ENCODE measurements at places on chromosomes 2 and 18.

DNA sequence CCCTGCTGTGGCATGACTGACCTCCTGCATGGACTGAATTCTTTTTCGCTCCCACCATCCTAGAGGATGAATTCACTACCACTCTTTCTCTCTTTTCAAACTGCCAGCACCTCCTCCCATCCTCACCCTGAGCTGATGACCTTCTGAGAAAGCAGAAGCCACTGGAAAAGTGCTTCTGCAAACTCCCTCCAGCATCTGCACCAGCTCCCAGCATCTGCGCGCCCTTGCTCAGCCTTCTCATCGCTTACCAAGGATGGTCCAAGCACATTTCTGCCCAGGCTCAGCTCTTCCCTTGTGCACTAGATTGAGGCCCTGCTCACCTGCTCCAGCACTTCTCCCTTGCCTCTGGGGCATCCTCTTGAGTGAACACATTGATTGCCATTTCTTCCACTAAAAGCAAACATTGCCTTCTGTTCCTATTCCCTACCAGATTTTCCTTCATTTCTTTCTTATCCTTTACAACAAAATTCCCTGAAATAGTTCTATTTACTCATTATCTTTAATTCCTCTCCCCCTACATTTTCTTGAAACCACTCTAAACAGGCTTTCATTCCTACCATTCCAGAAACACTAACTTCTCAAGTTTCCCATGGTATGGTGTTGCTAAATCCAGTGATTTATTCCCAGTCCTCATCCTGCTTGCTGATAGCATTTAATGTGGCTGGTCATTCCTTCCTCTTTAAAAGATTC lies 42.7 kb upstream of the IL1RL1 start:
- peak; percentile 92 for DNase-seq

GRCh38 chr2:69603146-69603743 lies 40.3 kb downstream of the AAK1 start:
- peak; percentile 44 for DNase-seq

- peak; percentile 98 for DNase-seq
Observed at GRCh38 chr2:152200565-152201465, 25.3 kb upstream of the STAM2 start.

DNA sequence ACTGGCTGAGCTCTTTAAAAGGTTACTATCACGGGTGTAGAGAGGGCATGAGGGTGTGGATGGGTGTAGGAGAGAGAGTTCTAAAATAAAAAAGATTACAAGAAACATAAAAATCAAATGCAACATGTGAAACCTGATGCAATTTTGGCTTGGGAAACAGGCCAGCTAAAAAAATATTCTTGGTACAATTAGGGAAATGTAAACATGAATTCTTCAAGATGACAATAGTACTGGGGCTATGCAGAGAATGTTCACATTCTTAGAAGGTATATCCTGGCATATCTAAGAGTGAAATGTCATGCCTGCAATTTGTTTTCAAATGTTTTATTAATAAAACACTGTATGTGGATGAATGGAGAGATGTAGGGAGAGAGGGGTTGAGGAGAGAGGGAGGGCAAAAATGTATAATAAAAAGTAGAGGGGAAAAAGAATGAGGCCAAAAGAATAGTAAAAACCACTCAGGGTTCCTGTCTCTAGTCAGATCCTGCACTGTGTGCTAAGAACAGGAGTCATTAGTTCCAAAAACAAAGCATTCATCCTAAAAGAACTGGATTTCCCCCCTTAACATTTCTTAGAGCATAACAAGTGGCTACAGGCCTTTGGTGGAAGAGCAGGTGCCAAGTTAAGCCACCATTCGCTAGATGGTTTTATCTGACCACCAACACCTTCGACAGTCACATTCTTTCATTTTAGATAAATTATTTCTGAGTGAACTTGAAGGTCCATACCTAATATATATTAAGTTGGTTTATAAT lies 77.3 kb downstream of the LPIN2 start:
- DNase-seq: peak; percentile 57

- DNase-seq: no peak
Observed at GRCh38 chr18:21702602-21703001, 2.0 kb downstream of the ABHD3 start.

- DNase-seq: peak; percentile 69
Observed at GRCh38 chr18:58831606-58832005, 33.1 kb upstream of the ZNF532 start.
